ENCODE measurements at places on chromosomes 16 and 17. TPM values are rescaled to one million over a fixed set of nuclear protein-coding genes. Genes with fewer than 3 reads are reported as not detected.

DNA sequence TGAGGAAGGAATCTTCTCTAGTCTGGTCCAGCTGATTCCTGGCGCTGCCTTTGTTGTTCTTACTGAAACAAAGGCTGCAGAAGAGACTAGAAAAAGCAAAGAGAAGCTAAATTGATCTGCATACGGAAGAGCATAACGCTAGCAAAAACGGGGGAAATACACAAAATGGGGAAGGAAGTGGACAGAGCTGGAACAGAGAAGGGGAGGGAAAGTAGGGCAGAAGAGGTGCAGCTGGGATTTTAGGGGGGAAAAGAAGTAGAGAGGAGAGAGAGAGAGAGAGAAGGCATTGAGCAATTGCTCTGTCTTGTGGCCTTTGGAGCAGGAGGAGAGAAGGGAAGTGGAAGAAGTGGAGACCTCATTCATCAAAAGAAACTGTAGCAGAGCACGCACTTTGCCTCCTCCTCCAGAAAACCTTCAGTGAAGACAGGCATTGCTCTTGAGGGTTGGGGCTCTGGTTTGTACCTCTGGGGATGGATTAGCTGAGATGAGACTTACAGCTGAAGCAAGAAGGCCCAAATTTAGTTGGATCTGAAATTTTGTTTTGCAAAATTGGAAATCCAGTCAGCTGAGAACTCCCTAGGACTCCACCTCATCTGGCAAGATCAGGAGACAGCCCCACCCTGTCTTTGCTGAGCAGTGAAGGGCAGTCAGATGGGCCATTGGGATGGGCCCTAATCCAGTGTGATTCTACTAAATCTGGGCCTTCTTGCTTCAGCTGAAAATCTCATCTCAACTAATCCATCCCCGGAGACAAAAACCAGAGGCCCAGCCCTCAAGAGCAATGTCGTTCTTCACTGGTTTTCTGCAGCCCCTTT, 55.8 kb downstream of the CDRT4 start:
- no peak for DNase-seq

The IRF8 gene
- total RNA-seq, result 510 TPM

DNA sequence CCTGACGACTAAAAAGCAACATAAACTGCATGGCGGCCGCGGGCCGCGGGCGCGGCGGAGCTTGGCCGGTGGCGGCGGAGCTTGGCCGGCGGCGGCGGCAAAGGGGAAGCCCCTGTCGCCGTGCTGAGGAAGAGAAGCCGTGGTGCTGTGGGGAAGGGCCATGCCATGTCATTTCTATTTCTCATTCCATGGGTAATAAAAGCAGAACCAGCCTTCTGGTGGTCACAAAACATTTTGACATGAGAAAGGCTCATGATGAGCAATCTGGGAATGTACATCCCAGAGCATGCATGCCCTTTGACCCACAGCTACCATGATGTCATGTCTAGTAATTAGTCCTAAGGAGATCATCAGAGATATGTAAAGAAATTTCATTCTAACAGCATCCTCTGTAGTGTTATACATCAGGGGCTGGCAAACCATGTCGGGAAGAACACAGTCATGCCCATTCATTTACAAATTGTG, 23.9 kb upstream of the HEATR6 start:
- no peak for DNase-seq

The CD300H gene
- total RNA-seq, result not detected

DNA sequence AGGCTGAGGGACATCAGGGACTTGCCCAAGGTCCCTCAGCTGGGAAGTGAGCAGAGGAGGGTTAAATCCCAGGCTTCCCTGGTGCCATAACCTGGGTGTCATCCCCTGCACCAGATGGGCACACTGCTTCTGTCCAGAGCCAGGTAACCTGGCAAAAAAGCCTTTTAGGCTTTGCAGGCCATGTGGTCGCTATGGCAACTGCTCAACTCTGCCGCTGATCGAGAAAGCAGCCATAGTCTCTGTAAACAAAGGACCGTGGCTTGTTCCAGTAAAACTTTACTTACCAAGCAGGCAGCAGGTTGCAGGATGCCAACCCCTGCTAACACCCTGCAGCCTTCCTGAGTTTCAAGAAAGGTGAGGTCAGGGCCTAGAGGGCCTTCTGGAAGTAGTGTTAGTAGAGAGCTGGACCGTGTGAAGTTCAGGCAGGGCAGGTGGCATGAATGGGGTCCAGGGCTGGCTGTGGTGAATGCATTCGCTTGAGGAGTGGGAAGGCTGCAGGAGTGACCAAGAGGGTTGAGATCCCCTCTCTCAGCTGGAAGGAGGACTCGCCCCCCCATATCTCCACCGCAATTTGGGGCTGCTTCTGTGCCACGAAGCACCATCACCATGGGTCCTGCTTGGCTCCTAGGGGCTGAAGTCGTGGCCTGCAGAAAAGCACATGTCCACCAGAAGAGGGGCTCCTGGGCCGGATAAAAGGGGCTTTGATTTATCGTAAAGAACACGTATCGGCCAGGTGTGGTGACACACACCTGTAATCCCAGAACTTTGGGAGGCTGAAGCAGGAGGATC, 91.3 kb downstream of the SOCS1 start:
- peak; percentile 8 for DNase-seq

- DNase-seq, result no peak
Observed at GRCh38 chr17:67415291-67415690, 38.2 kb downstream of the PITPNC1 start.

The IQCK gene
- total RNA-seq, result 3.3 TPM
